ENCODE measurements at places on chromosomes 4 and X.

GRCh38 chrX:9677098-9677739, 88.4 kb downstream of the GPR143 start:
- peak; percentile 82 for DNase-seq

- no peak for DNase-seq
Observed at GRCh38 chr4:85829276-85830051, 354.5 kb downstream of the ARHGAP24 start.

DNA sequence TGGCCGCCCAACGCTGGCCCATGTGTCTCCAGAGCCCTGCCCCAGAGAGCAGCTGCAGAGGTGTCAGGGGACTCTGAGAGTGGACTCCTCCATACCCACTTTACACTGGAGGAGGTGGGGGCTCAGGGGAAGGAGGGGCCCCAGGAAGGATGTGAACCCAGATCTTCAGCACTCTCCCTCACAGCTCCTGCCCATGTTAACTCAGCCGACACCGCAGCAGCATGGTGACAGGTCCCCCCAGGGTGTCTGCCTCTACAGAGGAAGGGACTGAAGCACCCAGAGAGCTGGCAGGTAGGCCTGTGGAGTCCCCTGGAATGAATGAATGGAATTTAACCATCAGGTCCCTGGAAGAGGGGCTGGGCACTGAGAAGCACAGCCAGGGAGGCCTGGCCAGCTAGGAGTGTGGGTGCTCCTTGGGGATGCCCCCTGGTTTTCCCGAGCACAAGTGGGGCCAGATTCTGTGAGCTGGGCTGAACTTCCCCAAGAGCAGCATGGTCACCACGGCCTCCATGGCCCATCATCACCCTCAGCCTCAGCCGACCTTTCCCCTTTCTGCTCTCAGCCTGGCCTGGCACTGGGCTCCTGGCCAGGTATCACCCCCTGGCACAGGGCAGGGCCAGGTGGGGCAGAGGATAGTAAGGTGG, 21.9 kb downstream of the SH3BP2 start:
- no peak for DNase-seq

GRCh38 chr4:158580064-158580463, 58.4 kb downstream of the RXFP1 start:
- no peak for DNase-seq

DNA sequence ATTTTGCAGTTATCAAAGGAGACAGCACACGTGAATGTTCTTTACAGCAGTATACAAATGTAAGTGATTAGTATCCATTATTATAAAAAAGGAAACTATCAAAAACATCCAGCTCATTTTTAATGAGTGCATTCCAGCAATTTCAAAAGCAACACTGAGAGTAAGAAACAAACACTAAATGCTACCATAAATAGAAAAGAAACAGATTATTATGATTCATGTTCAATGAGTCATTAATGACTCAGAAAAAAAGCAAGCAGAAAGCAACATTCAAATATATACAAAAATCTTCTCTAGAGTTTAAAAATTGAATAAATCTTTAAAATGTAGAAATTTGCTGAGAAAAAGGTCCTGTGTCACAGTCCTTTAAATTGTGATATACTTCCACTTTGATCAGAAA, 346.5 kb upstream of the FMR1 start:
- DNase-seq: no peak

DNA sequence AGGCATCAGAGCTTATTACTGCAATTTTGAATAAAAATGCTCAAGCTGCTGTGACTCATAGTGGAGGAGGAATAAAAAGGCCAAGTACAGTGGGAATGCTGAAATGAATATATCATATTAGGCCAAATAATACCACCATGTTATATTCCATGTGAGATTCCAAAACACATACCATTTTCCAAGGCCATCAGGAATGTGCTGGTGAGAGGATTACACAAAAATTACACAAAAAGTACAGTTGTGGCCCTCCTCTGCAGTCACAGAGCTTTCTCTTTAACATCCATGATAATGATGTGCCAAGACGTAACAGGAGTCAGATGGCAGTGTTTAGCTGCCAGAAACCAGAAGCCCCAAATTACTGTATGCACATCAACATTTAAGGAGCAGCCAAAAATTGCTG, 153.5 kb downstream of the PCDH18 start:
- no peak for DNase-seq

DNA sequence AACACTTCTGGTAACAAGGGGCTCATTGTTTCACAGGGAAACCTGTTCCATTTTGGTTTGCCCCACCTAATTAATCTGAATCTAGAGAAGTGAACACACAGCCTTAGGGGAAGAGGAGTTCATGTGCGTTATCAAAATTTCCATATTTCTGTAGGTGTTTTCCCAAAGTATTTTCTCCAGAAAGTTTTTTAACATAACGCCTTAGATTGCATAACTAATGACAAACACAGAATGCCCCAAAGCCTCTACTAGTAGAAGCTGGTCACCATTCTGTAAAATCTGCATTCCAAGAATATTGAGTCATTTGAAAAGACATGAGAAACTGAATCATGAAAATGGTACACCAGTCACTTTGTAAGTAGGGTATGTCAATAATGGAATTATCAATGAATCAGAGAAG, 41.1 kb downstream of the IL13RA2 start:
- no peak for DNase-seq

Measured in MV-4-11 (cell line).